ENCODE measurements at places on chromosomes 2 and 18.

DNA sequence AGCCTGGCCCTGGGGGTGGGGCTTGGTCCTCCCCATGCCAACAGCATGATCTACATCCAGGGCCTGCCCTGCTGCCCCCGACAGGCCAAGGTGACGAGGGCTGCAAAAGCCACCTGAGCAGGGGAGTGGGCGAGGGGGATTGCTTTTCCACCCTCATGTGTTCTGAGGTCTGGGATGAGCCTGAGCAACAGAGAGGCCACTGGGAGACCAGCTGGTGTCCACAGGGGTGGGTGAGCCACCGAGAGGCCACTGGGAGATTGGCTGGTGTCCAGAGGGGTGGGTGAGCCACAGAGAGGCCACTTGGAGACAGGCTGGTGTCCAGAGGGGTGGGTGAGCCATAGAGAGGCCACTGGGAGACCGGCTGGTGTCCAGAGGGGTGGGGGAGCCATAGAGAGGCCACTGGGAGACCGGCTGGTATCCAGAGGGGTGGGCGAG is 147.4 kb upstream of the GPC1 start:
- no peak for DNase-seq

DNA sequence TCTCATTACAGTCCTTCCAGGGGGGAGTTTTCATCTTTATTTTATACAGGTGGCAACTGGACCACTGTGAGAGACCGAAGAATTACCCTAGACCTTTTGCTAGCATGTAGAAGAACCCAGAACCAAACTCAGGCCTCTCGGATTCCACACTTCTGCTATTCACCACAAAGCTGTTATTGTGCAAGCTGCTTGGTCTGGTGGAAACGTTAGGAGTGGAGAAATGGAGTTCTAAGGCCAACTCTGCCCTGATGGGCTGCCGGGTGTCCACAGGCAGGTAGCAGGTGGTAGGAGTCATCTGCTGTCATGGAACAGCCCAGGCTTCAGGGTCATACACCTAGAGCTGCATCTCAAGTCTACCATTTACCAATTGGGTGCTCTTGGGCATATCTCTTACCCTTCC is 218.8 kb downstream of the BCL11A start:
- no peak for DNase-seq

DNA sequence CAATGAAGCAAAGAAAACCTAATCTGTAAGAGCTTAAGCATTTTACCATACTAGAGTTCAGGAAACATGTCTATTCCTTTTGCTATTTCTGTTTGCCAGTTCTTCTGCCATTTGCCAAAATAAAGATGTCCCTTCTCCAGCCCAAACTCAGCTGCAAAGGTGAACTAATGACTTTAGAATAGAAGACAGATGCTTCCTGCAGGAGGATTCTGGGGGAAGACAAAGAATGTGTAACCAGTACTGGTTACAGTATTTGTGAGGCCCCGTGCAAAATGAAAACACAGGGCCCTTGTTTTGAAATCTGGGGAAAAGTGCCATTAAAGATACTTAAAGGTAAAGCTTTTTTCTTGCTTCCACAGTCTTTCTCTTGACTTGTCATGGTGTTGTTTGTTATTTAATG is 34.3 kb upstream of the MTX2 start:
- no peak for DNase-seq

- peak; percentile 77 for DNase-seq
Measured at GRCh38 chr2:99975386-99975785, 167.0 kb downstream of the AFF3 start.

- no peak for DNase-seq
Measured at GRCh38 chr2:197107291-197108269, 181.1 kb upstream of the PGAP1 start.

GRCh38 chr18:12701161-12701560 is 1.4 kb downstream of the CEP76 start:
- peak; percentile 1 for DNase-seq

GRCh38 chr2:63880625-63881024 is 38.9 kb downstream of the UGP2 start:
- no peak for DNase-seq

- no peak for DNase-seq
Measured at GRCh38 chr2:163734401-163734800, 1.4 kb downstream of the FIGN start.

- no peak for DNase-seq
Measured at GRCh38 chr2:3253913-3254441, 123.6 kb downstream of the EIPR1 start.

- DNase-seq = no peak
Measured at GRCh38 chr2:60855989-60856669, 25.2 kb upstream of the REL start.

DNA sequence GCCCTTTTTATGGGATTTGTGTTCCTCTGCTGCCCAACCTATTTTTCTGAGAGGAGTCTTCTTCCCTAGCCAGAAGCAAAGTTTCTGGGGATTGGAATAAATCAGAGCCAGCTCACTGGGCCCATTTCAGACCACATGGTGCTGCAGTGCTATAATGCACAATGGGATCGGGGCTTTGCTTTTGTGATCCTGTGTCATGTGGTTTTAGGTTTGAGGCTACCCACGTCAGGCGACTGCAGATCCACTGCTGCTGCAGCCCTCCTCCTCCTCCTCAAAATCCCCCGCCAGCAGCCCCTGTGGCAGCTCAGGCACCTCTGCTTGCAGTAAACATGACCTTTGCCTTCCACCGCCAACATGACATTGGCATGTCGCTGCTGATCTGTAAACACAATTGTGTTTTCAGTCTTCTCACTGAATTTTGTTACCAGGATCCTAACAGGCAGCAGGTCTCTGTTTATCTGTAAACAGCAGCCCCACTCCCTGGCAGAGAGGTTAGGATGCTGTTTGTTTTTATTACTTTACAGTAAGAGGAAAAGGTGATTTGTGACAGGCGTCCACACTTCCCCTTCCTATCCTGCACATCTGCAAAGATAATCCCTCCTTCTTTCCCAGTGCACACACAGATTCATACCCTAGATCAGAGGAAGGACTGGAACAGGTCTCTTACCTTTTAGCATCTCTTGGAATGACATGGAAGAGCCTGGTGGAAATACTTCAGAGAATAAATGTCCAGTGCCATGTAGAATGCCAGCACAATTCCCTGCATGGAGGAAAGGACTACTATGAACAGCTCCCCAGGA is 130.8 kb downstream of the FOXI3 start:
- DNase-seq = no peak

GRCh38 chr2:232632904-232633412 is 446 bp upstream of the EFHD1 start:
- DNase-seq = no peak

- no peak for DNase-seq
Measured at GRCh38 chr18:32293107-32293506, 103.3 kb downstream of the MEP1B start.

DNA sequence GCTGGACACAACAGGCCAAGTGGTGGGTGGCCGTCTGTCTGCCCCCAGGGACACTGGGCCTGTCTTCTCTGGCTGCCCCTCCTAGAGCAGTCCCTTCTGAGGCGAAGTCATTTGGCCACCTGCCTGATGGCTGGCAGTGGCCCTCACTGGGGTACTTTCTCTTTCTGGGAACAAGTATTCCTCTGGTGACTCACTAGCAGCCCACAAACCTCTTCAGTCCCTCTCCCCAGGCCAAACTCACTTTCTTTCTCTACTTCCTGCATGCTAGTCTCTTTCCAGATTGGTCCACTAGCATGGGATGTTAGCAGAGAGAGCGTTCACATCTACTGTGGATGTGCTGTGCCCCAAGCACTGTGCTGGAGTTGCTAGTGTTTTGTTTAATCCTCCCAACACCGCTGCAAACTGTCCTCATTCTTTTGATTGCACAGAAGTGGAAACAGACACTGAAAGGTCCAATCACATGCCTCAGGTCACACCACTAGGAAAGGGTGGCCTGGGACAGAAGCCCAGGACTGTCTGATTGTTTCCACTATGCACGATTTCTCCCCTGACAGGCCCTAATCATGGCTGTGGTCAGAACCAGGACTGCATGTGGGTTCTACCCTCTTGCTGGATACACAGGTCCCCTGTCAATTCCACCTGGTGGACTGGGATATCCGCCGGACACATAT is 5.2 kb downstream of the DYSF start:
- peak; percentile 53 for DNase-seq

GRCh38 chr2:230472621-230473018 is 56.6 kb downstream of the SP100 start:
- DNase-seq = peak; percentile 43

GRCh38 chr18:55864281-55864680 is 276.3 kb upstream of the TCF4 start:
- no peak for DNase-seq

DNA sequence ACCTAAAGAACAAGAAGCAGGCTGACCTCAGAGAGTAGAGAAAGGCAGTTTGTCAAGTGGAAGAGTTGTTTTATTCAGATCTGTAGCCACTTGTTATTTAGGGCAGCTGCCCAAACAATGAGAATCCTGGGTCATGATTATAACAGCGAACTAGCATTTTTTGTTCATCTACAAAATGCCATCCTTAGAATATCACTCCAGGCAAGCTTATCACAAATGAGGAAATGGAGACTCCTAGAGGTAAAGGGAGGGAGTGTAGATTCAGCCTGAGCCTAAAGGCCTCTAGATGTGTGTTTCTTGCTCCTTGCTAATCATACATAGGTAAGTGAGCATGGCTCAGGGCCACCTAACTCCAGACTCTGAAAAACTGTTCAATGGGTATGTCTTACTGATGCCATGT is 126.1 kb downstream of the HNMT start:
- DNase-seq = no peak

GRCh38 chr2:88136817-88137216 is 9.0 kb upstream of the FABP1 start:
- DNase-seq = no peak

DNA sequence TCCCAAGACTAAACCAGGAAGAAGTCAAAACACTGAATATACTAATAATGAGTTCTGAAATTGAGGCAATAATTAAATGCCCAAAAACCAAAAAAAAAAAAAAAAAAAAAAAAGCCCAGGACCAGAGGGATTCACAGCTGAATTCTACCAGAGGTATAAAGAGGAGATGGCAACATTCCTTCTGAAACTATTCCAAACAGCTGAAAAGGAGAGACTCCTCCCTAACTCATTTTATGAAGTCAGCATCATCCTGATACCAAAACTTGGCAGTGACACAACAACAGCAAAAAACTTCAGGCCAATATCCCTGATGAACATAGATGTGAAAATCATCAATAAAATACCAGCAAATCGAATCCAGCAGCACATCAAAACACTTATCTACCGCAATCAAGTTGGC is 108.5 kb upstream of the COL3A1 start:
- no peak for DNase-seq

- no peak for DNase-seq
Measured at GRCh38 chr2:66084948-66085590, 349.9 kb upstream of the MEIS1 start.

DNA sequence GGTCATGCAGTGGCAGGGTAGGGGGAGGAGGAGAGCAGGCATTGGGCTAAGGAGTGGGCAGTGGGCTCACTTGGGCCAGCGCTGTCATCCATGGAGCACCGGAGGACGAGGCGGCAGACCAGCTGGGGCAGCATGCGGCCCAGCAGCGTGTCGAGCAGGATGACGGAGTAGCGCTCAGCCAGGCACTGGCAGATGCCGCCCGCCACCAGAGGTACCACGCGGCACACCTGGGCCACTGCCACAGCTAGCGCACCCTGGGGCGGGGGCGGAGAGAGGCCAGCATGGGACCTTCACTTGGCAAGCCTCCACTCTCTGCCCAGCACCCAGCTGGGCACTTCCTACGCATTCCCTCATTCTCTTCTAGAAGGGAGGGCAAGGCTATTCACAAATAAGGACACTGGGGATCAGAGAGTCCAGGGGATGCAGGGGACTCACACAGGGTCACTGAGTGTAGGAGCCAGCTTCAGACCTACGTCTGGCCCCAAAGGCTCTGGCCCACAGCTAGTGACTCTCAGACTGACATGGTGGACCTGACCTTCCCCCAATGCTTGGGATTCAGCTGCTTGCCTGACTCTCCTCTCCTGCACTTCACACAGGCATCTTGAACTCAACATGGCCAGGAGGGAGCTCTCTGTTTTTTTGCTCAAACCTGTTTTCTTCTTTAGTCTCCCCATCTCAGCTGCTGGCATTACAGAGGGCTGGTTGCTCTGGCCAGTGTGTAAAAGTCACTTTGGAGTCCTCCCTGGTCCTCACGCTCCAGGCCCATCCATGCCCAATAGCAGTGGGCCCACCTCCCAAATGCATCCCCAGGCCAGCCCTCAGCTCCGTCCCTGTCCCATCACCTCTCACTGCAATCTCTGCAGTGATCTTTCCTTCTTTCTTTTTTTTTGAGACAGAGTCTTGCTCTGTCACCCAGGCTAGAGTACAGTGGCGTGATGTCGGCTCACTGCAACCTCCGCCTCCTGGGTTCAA is 4.1 kb downstream of the SFTPB start:
- DNase-seq = no peak

- no peak for DNase-seq
Measured at GRCh38 chr2:70089220-70089982, 2.1 kb downstream of the PCBP1 start.

DNA sequence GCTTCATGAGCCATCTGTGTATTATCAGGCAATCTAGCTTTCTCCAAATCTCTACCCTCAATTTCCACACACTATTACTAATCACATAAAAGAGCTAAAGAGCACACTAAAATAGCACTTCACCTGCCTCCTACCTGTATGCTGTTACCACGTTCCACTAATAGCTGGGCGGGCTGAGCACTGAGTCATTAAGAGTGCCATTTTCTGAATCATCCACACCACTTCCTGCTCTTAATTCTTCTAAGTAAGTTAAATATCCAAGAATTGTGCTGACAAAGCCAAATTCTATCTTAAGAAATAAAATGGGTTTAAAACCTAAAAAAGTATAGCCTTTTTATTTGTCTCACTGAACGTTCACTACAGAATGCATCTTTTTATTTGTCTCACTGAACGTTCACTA is 35.7 kb downstream of the NOL10 start:
- DNase-seq = peak; percentile 47

GRCh38 chr18:79614211-79614955 is 65.2 kb upstream of the CTDP1 start:
- DNase-seq = no peak

DNA sequence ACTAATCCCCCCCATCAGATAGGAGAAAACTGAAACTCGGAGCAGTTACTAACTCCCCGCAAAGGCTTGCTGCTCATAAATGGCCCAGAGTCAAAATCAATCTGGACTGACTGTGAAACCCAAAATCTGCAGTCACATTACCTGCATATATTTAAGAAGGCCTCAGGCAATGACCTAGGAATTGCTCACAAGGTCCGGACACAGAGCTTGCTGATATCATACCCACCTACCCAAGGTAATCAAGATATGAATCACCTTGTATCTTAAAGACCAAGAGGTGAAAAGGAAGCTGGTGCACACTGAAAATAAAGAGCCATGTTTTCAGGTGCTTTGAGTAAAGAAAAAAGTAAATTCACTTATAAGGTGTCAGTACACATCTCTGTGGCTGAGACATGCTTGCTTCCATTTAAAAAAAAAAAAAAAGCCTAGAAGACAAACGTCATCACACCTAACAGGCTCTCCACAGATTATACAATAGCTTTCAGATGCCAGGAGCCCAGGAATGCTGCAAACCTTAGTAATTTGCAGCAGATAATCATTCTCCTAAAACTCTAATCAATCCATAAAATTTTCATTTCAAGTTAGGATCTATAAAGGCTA is 195.4 kb downstream of the ZEB2 start:
- peak; percentile 15 for DNase-seq

GRCh38 chr2:54438271-54438670 is 17.9 kb upstream of the SPTBN1 start:
- no peak for DNase-seq

Measured in RCC 7860 (cell line).